CD4-positive, alpha-beta T cell treated with Interleukin-4 for 4 hours (primary cell): ENCODE measurements at places on chromosomes 11 and 22.

DNA sequence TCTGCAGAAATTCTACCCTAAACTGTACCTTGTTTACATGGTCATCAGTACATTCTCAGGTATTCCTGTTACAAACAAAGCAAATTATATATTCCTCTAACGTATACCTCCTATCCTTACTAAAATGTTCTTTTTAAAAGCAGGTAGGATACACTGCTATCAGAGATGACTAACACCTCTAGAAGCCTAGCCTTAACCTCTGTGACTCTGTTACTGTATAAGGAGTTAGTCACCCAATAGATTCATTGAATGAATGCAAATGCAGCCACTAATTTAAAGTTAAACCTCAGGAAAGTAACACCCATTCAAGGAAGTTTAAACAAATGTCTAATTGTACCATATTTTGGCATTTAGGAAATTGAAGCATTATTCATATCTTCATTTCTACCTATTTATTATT, 82.2 kb downstream of the FCHSD2 start:
- no peak for DNase-seq

- DNase-seq: no peak
These were observed 22.7 kb downstream of the BTBD10 start for GRCh38 chr11:13440100-13440855.

- DNase-seq: no peak
These were observed 4.9 kb upstream of the IFITM10 start for GRCh38 chr11:1755344-1755691.

DNA sequence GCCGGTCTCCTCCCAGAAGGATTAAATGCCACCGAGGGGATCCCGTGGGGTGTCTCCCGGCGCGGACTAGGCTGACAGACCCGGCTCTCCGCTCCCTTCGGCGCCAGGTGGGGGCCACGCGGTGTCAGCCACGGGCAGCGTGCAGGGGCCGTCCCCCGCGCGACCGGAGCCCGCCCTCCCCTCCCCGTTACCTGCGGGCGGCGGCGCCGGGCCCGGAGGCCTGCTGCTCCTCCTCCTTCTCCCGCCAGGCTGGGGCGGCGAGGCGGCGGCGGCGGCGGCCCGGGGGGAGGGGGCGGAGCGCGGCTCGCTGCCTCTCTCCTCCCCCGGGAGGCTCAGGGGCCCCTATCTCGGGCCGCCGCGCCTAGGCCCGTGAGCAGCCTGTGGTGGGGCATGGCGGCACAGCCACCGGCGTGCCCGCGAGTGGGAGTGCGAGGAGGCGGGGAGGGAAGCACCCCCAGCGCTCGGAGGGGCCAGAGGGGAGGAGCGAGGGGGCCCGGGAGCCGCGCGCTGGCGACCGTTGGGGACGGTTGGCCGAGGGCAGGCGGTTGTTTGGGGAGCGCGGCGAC, 450 bp downstream of the ZBTB44 start:
- DNase-seq: peak; percentile 61

DNA sequence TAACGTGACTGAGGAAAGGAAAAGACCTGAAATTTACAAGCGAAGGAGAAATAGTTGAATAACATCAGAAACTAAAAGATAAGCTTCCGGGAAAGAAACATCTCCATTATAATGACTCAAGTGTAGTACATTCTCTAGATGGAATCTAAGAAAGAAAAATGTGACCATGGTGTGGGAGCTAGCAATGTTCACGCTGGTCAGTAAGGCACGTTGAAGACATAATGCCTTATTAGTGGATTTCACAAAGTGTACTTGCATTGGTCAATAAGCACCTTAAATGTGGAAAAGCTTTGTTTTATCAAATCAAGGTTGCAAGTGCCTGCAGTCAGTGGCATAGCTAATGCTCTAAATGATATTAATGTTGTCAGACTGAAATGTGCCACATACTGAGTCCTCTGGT, 2.8 kb upstream of the LARGE1 start:
- no peak for DNase-seq

DNA sequence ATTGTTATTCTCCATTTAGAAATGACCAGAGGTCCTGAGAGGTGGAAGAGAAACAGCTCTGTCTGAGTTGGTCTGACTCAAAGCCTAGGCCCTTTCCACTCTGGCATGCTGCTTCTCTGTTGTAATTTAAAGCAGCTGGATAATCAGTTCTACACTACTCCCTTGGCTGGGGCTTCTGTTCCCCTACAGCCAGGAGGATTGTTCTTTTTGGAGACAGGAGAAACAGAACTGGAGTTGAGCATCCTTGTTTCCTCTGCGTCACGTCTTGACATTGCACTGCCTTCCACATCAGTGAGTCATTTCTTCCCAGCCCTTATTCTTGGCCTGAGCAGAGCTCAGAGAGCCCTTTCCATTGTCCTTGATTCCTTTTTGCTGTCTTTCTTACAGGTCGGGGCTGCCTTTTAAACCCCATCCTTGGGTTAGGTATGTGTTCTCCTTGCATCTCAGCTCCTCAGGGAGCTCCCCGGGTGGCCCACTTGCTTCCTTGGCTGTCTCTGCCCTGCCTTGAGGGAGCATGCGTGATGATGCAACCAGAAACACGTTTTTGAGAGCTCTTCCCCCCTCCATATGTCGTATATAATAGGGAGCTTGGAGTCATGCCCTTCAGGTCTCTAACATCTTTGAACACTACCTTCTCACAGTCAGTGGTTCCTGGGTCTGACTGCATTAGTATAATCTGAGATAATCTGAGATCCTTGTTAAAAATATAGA, 35.7 kb downstream of the CYB5R2 start:
- no peak for DNase-seq

GRCh38 chr22:50058906-50059880, 1.1 kb upstream of the TTLL8 start:
- DNase-seq: no peak

GRCh38 chr11:62137881-62138629, 14.2 kb downstream of the INCENP start:
- DNase-seq: no peak

DNA sequence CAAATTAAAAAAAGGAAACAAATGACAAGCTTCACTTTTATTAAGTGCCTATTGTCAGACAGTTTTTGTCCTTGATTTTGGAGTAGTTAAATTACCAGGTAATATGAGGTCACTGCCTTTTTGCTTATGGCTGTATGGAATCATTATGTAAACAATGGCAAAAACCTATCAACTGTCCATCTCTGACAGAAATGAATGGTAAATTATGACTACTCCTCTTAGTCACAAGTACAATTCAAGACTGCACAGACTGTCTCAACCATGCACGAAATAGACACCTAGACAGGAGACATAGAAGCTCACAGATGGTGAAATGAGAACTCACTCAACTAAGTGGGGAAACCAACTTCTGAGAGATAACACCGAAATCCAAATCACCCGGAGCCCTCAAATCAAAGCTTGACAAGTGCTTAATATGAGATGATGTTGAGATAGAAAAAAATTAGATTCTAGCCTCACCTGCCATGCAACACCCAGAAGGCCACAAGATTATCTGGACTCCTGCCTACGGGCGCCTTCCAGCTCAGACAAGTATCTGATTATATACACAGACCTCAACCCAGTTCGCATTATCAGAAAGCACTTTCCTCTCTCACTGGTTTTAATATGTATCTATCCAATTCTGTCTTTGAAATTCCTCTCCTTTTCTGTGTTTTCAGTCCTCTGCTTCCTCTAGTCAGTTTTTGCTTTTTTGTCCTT, 199.3 kb downstream of the CADM1 start:
- DNase-seq: no peak

- DNase-seq: no peak
These were observed 460.9 kb upstream of the LRRC4C start for GRCh38 chr11:41920374-41920773.

DNA sequence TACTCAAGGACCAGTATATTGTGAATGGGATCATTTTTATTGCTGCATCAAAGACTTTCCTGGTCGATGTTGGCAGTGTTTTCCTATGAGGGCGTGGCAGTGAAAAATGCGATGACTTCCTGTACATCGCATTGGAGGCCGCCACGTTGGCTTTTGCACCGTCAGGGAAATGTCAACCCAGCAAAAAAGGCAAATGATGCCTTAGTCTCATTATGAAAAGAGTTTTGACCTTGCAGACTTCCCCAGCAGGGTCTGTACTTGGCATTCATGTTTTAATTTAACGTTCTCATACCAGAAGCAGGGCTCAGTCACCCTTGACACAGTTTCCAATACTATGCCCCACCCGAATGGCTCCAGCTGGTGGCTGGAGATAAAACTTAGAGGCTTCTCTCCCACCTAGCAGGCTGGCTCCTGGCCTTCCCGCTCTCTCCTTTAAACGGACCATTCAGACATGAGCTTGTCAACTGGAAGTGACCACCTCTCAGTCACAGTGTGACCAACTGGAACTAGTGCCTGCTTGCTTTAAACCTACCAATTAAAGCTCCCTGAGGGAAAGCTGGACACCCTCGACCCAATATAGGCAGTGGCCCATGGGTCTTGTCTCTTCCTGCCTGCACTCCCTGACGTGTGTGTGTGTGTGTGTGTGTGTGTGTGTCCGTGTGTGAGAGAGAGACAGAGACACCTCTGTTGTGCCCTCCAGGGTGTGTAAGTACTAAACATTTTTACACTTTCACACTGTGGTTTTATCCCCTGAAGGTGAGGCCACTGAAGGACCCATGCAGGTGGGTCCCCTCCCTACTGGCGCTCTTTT, 8.7 kb upstream of the GDPD5 start:
- no peak for DNase-seq

DNA sequence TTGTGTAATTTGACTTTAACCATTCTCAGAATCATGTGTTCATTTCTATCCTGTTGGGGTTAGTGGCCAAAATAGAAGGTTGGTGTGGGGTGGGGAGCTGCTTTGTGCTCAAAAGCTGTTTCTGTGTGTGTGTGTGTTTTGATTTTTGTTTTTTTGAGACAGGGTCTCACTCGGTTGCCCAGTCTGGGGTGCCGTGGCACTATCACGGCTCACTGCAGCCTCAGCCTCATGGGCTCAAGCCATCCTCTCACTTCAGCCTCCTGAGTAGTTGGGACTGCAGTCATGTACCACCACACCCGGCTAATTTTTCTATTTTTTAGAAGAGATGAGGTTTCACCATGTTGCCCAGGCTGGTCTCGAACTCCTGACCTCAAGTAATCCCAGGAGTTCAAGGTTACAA, 18.1 kb upstream of the AIFM3 start:
- no peak for DNase-seq

DNA sequence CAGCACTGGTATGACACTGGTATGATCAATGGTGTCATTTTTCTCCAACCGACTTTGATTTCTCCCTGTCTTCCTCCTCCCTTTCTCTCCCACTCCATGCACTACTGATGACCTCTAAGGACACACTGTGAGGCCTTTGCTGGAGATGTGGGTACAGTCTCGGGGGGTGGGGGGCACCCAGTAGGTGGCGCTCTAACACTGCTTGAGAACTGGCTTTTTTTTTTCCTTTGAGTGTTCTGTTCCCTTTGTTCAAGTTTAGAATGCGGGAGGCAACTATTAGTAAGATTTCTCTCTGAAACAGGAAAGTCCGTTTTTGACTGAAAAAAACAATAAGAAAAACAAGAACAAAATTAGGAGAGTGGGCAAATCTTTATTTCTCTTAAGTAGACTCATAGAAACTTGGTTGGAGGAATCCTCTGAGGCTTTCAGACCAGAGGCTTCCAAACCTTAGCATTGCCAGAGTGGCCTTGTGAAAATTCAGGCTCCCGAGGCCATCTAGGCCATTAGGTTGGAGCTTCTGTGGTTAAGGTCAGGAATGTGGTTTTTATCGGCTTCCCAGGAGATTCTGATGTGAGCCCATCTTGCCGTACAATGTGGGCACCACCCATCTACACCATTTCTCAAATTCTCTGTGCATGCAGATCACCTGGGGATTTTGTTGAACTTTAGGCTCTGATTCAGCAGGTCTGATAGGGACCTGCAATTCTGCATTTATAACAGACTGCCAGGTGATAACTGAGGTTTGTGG, 43.2 kb downstream of the PANX1 start:
- DNase-seq: peak; percentile 24

DNA sequence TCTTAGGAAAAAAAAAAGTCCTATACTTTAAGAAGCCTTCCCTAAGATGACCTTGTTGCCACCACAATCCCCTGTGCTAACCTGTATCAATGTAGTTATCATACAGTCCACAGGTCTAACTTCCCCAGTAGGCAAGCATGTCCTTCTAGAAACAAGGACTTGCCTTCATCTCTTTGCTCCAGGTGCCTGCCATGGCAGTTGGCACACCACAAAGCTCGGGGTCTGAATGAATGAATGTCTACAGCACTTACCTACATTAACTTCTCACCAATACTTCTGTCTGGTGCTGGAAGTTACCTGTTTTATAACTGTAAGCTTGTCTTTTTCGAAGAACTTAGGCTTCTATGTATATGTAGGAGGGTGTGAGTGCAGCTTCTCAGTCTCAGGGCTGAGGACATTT, 23.4 kb downstream of the CLPB start:
- DNase-seq: no peak

GRCh38 chr11:132456751-132457328, 1075.5 kb downstream of the OPCML start:
- no peak for DNase-seq

- peak; percentile 5 for DNase-seq
These were observed 30.6 kb downstream of the MMP13 start for GRCh38 chr11:102924851-102925380.

- no peak for DNase-seq
These were observed 63.1 kb downstream of the SOX6 start for GRCh38 chr11:16293204-16293681.

- DNase-seq: no peak
These were observed 155.7 kb downstream of the CEP164 start for GRCh38 chr11:117483372-117483771.

DNA sequence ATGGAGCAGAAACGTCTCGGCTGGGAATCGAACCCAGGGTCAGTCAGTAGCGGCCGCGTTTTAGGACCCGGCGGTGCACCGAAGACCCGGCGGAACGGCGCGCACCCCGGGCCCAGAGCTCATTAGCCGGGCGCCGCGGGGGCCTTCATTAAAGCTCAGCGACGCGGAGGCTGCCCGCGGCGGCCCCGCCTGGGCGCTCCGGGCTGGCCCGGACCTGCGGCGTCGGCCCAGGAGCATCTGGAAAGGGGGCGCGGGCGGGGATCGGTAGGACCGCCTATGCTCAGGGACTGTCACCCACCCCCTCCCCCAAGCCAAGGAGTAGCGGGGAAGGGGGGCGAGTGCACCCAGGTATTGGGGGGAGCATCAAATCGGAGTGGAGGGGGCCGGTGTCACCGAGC, 52.2 kb downstream of the CYTH4 start:
- no peak for DNase-seq

DNA sequence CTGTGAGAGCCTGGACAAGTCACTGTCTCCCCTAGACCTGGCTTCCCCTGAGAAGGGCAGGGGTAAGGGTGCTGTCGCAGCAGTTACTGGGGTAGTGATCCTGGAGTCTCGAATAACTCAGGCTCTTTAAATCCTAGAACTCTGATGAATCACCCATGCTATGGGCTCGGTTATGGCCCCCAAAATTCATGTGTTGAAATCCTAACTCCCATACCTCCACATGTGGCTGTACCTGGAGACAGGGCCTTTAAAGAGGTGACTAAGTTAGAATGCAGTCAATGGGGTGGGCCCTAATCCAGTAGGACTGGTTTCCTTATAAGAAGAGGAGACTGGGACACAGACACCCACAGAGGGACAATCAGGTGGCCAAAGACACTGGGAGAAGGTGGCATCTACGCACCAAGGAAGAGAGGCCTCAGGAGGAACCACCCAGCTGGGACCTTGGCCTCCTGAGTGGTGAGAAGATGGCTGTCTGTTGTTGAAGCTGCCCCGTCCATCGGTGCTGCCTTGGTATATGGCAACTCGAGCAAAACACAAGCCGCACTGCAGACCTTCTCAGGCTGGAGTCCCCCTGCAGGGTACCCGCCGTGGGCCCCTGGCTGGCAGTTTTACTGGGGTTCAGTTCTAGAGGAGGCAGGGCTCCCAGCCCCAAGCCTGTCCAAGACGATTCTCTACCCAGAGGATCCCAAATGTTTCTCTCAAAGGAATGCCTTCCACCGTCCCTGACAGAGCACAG, 48.8 kb upstream of the SHISAL1 start:
- DNase-seq: no peak
